ENCODE measurements at places on chromosomes 16 and 17.

GRCh38 chr16:56763291-56763916 is 33.5 kb downstream of the NUP93 start:
- DNase-seq = no peak

DNA sequence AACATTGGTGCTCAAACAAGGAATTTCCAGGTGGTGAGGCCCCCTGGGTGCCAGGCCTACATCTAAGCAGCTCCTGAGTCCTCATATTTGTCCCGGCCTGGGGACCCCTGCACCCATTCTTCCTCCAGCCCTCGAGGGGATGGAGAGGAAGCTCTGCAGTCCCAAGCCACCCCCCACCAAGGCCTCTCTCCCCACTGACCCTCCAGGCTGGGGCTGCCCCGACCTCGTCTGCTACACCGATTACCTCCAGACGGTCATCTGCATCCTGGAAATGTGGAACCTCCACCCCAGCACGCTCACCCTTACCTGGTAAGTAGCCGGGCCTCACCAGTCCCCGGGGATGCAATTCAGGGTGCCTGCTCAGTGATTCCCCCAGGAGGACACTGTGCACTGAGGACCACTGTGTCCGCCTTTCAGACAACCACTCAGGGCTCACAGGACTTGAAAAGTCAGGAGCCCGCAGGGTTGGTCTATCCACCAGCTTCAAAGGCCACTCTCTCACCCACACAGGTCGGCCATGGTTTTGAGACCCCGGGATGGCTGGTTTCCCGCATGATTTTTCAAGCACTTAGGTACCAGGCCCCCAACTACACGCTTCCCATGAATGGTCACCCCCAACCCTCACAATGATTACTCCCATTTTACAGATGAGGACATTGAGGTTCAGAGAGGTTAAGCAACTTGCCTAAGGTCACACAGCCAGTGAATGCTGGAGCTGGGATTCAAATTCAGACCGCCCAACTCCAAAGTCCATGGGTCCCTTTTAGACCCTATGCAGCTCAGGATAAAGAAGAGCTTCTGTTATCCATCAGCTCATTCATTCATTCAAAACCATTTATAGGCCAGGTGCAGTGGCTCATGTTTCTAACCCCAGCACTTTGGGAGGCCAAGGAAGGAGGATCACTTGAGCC is 32.4 kb downstream of the IL21R start:
- peak; percentile 23 for DNase-seq

GRCh38 chr17:43616852-43617251 is 44.9 kb downstream of the MEOX1 start:
- DNase-seq = no peak

GRCh38 chr17:50112694-50113093 is 17.3 kb downstream of the SAMD14 start:
- no peak for DNase-seq

GRCh38 chr17:77853191-77853977 is 105.1 kb upstream of the TNRC6C start:
- DNase-seq = no peak

- DNase-seq = peak; percentile 75
Observed at GRCh38 chr17:45170931-45171337, 9.3 kb downstream of the HEXIM2 start.

DNA sequence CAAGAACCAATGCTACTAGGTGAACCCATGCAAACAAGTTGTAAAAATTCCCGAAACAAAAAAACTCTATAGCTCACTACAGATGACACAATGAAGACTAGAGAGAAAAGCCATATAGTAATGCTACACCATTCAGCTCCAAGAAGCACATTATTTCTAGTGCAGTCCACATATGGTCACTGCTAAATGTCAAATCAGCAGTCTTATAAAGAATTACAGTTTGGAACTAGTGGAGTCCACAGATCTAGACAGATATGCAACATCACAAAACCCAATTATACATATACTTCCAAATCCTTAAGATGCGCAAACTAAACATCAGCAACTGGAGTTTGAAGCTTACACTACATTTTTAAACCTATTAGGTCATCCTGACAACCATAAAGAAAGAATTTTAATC is 33.5 kb downstream of the GPATCH8 start:
- no peak for DNase-seq

- DNase-seq = no peak
Observed at GRCh38 chr16:12184419-12184917, 207.9 kb downstream of the SNX29 start.

DNA sequence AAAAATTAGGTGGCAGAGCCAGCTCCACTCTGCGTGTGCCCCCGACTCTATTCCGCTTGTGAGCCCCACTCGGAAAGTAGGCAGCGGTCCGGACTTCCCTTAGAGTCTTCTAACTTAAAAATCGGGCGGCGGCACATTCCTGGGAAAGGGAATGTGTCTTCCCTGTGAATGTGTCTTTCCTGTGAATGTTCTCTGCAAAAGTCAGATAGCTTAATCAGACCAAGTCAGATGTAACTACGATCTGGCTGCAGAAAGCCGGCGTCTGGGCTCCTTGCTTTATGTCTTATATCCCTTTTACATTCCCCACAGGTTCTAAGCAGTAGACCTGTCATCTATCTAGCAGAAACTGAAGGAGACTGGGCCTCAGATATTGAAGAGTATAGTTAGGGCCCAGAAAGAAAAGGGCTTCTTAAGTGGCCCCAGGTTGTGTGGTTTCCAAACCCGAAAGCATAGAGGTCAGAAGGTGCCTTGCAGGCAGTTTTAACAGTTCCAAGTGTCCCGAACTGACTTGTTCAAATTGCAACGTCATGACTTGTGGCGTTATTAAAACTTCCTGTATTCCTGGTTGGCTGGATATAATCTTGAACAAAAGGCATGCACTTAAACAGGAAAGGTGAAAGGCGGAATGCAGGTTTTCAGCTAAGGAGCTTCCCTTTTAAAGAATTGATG is 601 bp downstream of the PHKB start:
- DNase-seq = no peak

DNA sequence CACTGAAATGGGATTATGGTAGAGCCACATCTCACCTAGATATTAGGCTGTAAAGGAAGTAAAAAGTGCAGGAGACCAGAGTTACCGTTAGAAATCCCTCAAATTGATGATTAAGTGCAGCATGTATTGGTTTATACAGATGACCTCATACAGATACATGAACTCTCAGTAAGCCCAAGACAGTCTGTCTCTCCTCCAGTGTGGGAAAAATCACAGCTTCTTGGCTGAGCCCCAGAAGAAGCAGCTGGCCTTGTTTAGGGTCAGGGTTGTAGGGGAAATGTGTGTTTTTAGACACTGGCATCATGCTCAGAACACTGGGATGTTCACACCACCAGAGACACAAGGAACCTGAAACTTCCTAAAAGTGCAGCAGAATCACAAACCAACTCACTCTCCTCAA is 135.9 kb downstream of the KATNIP start:
- DNase-seq = no peak

DNA sequence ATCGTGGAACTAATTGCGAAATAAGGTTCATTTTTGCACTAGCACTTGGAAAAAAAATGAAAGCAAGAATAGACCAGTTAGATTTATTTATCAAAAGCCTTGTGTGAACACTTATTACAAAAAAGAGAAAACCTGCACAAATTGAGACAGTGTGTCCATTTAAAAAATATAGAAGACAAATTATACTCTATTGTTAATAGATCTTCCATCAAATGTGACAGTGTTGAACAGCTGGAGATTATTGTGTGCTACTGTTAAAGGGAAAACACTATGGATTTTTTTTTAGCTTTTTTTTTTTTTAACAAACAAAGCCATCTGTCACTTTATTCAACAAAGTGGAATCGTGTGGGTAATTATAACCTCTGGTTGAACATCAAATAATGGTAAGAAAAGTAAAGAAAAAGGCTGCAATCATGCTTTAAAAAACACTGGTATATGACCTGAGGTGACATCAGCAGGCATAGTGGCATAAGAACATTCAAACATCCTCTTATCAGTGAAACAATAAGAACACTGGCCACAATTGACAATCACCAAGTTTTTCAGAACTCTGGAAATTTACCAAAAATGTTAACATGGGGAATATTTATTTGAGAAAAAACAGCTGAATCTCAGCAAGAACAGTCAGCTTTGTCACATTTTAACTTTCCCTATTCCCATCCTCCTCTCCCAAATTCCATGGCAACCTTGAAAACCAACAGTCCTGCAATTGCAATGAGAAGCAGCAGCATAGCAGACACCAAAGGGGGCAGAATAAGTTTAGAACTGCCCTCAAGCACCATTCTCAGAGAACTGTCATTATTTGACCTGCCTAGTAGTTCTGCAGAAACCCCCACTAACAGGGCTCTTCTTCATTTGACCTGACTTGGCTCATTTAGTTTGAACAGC is 442.3 kb upstream of the MON1B start:
- no peak for DNase-seq

DNA sequence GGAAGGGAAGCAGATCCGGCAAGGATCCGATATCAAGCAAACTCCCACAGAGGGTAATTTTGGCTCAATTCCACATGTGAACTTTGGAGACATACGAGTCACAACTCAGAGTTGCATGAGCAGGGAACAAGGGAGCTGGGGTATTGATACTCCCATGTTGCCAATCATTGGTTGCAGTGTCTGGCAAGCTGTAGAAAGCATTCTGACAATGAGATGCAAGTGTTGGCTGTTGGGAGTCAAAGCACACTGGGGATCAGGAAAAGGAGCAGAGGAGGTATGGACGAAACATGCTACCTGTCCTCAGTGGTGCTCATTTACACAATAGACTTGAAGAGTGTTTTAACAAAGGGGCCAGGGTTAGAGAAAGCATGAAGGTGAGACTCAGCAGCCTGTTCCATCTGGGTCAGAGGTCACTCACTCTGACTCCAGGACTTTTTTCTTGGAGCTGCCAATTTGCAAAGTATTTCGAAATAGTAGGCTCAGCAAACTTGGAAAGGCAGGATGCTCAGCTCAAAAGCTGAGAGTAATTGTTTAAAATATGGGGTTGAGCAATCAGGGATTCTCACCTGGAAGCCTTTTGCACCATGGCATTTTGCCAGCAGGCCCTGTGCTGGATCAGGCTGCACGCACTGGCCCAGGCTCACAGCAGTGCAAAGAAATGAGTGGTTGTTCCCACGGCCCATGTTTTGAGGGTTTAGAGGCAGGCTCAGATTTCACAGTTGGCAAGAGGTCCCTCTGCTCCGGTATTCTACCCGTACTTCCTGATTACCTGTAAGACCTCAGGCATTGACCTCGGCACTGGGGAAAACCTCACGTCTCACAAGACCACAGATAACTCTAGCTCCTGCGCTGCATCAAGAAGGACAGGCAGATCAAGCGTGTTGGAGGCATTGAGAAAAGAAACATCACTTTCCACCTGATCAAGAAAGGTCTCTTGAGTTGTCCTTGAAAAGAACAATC is 17.6 kb upstream of the NKD1 start:
- peak; percentile 92 for DNase-seq

GRCh38 chr17:57940231-57940630 is 15.0 kb downstream of the CUEDC1 start:
- no peak for DNase-seq

DNA sequence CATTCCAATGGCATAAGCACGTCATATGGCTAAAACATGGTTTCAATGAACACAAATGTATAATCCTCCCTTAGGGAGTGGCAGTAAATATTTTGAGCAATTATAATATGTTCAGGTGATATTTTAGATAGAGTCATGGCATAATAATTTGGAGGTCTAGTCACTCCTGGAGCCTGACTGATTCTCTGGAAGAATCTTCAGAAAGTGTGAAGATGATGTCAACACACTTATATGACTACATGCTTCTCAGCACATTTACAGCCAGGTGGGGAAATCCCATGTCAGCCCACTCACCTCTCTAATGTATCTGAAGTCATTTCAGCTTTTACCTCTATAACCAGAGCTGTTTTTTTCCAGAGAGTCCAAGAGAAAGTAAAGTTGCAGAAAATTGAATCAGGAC is 474.8 kb downstream of the SHISA9 start:
- no peak for DNase-seq

- no peak for DNase-seq
Observed at GRCh38 chr16:51181503-51181811, 30.4 kb upstream of the SALL1 start.

DNA sequence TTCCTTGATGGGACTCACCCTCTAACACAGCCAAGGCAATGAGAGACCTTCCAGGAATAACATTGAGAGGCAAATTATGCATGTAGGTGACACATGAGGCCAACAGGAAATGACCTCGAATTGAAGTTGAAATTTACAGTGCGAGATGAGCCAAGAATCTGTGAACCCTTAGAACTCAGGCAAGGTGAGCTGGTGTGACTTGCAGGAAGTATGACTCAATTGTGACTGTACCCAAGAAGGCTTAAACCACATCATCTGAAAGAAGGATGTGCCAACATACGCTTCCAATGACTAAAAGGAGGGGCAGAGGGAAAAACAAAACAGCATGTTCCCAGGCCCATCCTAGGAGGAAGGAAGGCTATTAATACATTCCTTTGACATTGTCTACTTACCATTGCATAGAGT is 44.8 kb downstream of the PITPNC1 start:
- DNase-seq = peak; percentile 36

Measured in left lobe of liver (tissue), 2 donors.